Stimulated activated CD4-positive, alpha-beta T cell treated with anti-CD3 and anti-CD28 coated beads, Interleukin-15, amount 100 ng/mL, for 1 hour (primary cell): ENCODE measurements at places on chromosomes 4 and X.

DNA sequence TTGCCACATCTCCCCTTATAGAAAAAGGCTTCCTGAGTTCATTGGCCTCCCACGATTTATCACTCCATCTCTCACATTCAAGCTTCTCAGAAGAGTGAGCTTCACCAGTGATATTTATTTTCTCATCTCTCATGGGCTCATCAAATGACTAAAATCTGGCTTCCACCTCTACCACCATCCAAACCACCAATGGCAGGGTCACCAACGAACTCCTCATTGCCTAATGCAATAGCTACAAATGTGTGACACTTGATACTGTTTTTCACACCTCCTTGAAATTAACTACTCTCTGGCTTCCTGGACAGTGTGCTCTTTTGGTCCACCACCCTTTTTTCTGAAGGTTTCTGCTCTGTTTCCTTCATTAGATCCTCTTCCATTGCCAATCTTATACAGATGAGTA lies 129.0 kb downstream of the SH2D1A start:
- no peak for DNase-seq

- DNase-seq = no peak
These were observed 105.2 kb upstream of the GATB start for GRCh38 chr4:151865744-151866591.

DNA sequence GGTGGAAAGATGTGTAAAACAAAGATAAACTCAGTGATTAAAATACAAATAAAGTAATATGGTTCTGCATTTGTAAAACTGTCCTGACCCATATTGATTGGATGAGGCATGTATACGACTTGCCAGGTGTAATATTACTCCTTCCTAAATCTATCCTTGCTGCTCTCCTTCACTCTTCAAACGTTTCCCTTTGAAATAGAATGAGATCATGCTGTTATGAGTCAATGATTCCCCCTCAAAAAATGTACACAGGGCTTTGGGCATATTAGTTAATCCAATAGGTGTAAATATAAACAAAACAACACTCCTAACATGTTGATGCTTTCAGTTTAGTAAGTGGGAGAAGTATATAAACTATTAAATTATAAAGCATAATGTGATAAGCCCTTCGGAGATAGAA lies 117.4 kb upstream of the GPM6A start:
- DNase-seq = no peak

- DNase-seq = no peak
These were observed 681.5 kb downstream of the ARAP2 start for GRCh38 chr4:35562861-35563260.

GRCh38 chr4:2331519-2332200 lies 69.8 kb upstream of the MXD4 start:
- no peak for DNase-seq

DNA sequence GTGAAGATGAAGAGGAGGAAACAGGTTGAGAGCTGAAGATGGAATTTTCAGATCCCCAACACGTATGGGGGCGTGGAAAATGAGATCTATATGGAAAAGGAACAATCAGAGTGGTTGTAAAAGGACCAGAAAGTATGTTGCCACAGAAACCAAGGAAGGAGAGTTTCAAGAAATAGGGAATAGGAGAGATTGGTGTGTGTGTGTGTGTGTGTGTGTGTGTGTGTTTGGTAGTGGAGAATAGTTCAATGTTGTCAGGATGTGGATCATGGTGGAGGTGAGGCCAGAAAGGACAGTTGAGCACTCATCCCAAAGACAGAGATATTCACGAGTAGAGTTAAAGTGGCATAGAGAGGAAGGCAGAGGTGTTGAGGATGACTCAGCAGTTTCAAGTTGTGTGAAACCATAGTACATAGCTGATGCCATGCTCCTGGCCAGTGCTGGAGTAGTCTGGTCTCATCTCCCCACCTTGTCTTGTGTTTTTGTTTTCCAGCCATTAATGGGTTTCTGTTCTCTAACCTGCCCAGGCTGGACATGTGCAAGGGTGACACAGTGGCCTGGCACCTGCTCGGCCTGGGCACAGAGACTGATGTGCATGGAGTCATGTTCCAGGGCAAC lies 36.1 kb downstream of the HEPH start:
- DNase-seq = no peak

GRCh38 chrX:72349190-72349589 lies 43.5 kb upstream of the CITED1 start:
- no peak for DNase-seq

DNA sequence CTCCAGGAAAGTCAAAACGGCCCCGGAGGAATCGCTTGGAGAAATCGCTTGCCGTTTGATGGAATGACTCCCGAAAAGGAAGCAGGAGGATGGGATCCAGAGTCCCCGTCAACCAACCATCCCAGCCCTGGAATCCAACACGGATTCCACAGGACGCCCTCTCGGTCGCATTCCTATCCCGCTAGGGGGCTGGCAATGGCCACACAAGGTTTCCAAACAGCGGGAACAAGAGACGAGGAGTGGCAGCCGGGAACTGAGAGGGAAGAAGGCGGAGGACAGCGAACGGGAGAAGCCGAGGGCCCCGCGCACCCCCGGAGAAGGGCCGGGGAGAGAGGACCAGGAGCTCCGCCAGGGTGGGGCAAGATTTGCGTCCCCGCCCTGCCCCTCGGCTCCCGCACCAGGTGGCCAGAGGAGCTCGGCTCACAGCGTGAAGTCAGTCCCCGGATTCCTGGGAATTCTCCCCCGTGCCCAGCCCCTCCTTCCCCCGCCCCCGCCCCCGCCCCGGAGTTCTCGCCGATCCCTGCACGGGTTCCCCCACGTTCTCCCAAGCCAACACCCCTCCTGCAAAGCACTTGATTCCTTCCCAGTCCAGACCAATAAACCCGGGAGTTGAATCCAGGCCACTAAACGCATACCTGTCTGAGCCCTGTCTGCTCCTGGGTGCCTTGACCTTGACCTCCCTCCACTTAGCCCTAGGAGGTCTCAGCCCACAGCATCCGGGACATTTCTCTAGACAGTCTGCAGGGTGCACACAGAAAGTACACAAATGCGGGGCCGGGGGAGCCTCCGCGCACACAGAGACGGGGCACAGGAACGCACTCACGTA lies 1.4 kb downstream of the PDZD4 start:
- DNase-seq = no peak

- no peak for DNase-seq
These were observed 797 bp downstream of the TXLNG start for GRCh38 chrX:16786791-16787735.

DNA sequence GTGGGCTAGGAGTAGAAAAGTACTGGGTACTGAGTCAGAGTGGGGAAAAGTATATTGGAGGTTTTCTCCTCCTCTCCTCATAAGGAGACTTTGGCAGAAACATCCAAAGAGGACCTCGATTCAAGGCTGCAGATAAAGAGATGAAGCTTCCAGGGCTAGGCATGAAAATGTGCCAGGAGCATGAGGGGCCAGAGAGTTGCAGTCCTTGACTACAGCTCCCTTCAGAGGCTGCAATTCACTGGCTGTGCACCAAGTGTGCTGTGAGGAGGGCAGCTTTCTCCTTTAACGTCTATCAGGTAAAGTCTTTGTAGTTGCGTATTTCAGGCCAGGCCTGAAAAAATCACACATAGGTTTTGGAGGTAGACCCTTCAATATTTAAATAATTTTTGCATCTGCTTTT lies 174.9 kb upstream of the VEGFC start:
- no peak for DNase-seq

DNA sequence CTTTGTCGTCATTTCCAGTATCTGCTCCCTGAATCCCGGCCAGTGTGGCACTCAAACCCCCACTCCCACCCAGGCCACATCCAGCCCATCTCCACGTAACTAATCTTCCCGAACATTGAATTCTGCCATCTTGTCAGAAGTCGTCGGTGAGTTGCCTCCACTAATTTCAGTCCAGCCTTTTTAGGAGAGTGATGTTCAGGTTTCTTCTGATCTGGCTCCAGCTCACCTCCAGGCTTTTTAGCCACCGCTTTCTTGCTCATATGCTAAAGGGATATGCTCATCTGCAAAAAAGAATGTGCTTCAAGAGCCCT lies 1.3 kb downstream of the TMEM165 start:
- DNase-seq = no peak

DNA sequence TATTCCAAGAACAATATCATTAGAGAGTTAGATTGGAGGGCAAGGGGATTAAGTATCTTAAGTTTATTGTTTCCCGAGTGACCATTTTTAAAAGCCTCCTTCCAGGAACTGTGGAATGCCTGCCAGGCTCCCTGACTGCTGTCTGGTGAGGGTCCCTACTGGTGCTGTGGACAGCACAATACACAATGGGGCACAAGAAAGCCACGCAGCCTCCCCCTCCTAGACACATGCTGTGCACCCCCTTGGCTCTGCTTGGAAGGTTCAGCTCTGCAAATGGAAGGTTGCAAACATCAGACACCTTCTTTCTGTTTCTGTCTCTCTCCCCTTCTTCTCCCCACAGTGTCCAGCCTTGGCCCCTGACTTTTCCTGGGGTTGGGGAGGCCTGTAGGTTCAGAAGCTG lies 153.2 kb downstream of the SHROOM3 start:
- no peak for DNase-seq

DNA sequence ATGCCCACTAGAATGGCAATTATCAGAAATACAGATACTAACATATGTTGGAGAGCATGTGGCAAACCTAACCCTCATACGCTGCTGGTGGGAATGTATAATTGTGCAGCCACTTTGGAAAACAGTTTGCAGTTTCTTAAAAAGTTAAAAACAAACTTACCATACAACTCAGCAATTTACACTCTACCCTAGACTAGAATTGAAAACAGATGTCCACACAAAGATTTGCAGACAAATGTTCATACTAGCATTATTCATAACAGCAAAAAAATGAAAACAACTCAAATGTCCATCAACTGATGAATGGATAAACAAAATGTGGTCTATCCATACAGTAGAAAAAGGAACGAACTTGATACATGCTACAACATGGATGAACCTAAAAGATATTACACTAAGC lies 64.4 kb downstream of the SLC9A7 start:
- no peak for DNase-seq

DNA sequence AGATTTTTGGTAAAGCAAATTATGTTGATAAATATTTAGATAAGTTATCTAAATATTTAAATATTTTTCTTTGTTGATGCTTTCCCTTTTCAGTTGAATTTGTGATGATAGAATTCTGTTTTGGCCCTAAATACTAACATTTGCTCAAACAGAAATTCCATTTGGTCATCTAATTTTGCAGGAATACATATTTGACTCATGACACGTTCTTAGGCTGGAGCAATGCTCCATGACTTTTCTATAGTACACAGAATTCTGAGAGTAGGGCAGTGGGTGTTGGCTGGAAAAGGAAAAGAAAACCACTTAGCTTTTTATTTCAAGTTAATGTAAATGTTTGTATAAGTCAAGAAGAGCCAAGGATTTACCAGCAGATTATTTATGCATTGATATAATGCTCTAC lies 58.6 kb upstream of the GK2 start:
- DNase-seq = no peak

DNA sequence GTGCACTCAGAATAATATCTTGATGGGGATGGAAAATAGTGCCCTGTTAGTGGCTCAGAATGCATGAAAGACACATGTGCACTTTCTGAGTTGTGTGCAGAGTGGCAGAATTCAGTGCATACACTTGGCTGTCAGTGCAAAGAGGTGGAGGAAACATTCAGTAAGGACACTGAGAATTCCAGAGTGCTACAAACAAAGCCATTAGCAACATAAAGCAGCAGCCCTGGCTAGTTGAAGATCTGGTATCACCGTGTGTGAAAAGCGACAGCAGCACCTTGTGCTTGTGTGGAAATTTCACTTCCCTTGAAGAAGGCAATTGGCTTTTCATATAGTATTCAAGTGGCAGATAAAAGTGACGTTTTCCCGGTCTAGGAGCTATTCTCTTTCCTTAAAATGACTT lies 810.4 kb downstream of the TRIML1 start:
- DNase-seq = no peak

GRCh38 chr4:118842055-118842454 lies 6.1 kb upstream of the SEC24D start:
- DNase-seq = no peak

- no peak for DNase-seq
These were observed 106.6 kb upstream of the NAP1L5 start for GRCh38 chr4:88804234-88804633.

DNA sequence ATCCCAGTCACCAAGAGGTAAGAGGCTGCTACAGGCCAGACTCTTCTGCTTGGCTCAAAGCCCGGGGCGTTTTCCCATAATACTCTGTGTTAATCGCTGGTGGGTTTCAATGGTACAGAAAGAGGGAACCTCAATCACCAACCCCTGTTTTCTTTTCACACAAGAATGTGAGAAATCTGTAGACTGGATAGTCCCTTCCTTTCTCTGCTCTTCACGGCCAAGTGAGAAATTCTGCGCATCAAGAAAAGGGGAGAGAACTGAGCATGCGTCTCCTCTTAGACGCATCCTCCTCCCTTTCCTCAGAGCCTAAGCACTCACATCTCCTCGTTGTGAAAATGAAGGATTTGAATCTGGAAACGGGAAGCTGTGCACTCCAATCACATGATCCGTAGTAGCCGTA lies 64.7 kb downstream of the CLNK start:
- no peak for DNase-seq
